ENCODE measurements at places on chromosomes 3 and 15.

GRCh38 chr3:50453907-50454306, 49.5 kb downstream of the CACNA2D2 start:
- no peak for DNase-seq

- no peak for DNase-seq
Measured at GRCh38 chr15:60937278-60937677, 291.8 kb downstream of the RORA start.

DNA sequence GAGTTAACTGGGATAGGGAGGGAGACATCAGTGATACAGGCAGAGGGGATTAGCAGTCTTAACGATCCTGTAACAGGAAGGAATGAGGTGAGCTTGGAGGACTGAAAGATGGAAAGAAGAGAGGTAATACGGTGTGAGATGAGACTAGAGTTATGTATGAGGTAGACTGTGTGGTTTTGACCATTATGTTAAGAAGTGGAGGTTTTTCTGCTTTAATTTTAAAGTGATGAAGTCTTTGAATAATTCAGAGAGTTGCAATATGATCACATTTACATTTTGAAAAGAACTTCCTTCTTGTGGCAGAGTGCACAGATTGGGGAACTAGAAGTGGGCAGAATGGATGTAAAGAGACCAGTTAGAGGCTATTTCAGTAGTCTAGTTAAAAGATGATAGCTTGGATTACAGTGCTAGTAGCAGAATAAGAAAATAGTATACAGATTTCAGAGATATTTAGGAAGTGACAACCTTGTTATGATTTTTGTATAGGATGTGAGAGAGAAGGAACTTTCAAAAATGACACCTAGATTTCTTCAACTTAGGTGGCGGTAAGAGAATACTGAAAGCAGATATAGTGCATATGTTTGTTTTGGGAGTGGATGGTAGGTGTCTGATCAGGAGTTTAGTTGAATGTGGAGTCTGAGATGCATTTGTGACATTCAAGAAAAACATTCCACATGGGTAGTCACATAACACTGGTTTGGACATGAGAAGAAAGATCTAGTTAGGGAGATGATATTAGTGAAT, 40.5 kb downstream of the STT3B start:
- DNase-seq = no peak

- peak; percentile 89 for DNase-seq
Measured at GRCh38 chr15:45795440-45796069, 160.7 kb downstream of the SQOR start.

DNA sequence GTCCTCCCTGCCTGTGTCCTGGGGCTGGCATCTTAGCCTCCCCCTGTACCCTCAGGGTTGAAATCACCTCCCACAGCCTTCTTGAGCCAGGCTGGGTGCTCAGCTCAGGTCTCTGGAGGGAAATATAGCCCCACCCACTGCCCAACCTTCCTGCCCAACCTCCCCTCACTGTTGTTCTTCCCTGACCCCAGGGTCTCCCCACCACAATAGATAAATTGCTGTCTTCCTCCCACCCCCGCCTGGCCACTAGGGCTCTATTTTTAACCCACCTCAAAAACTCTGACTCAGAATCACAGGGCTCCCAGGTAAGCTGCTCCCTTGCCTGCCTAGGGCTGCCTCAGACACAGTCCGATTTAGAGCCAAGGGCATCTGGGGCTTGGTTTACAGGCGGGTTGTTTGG, 15.0 kb downstream of the HCN4 start:
- DNase-seq = no peak

- peak; percentile 86 for DNase-seq
Measured at GRCh38 chr15:85785887-85786780, 8.6 kb downstream of the KLHL25 start.

DNA sequence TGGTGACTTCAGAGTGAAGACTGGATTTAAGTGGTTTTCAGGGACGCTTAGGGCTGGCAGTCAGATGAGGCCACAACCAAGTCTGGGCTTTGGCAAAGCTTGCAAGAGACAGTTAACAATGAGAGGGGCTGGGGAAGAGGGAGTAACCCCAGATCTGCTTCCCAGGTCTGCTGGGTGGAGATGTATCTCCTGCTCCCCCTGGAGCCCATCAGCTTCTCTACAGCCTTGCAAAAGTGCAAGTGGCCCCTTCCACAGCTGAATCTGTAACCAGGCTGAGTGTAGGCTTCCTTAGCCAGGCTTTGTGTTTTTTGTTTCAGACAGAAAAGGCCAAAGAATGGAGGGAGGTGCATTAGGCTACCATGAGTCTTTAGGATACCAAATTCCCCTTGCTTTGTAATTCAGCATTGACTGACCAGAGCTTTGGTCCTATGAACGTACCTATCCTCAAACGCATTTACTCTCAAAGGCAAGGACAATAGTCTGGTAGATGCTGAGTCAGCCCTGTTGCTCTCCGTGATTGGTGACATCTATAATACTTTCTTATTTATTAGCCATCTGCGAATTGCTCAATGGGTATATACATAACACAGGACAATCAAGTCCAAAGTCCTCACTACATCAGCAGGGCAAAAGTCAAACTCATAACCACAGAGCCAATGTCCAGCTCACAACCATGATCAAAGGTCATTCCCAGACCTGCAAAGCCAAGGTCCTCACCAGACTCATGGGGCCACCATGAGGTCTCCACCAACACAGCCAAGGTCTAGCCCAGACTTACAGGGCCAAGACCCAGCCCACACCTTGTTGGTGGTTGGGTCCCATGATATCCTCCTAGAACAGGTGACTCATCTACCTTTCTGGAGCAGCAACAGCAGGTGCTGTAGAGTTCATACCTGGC, 17.1 kb downstream of the CCDC13 start:
- DNase-seq = no peak

- DNase-seq = no peak
Measured at GRCh38 chr3:143648218-143648617, 200.1 kb downstream of the SLC9A9 start.

DNA sequence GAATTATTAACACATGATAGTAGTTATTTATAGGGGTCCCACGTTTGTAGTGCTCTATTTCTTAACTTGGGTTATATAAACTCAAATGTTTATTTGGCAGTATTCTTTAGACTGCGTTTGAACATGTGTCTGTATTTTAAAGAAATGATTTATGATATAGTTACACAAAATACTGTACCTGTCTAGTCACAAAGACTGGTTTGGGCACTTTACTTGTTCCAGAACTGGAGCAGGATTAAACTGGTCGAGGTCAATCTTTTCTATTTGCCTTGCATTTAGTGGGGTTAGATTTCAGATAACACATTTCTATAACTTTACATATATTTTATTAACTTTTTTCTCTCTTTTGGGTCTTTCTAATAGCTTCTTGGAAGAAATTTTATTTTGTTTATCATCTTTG, 39.5 kb downstream of the HACD3 start:
- DNase-seq = no peak

- DNase-seq = peak; percentile 8
Measured at GRCh38 chr3:186054792-186055352, 54.0 kb downstream of the ETV5 start.

DNA sequence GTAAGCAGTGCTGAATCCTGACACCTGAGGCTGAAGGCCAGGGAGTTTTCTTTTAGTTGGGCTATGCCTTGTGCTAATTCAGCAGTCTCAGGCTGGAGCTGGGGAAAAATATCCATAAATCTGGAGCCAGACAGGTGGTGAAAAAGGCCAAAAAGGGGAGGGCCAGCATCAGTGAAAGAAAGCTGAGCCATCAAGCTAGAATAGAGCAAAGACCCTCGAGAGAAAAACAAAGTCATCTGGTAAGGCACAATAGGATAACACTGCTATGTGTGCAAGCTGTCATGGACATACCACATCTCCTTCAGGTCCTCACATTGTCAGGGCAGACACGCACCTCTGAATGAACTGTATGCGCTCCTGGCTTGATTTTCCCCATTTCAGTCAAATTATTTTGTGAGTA, 687.9 kb downstream of the SQOR start:
- DNase-seq = peak; percentile 33

- no peak for DNase-seq
Measured at GRCh38 chr3:20669184-20669583, 483.2 kb upstream of the SGO1 start.
